Type B pancreatic cell (in vitro differentiated cells): ENCODE measurements at places on chromosomes 6 and 20.

GRCh38 chr20:23404196-23404595, 17.1 kb downstream of the NAPB start:
- DNase-seq: no peak

GRCh38 chr6:79048611-79049010, 29.4 kb downstream of the PHIP start:
- DNase-seq: no peak

- no peak for DNase-seq
These were observed 532 bp upstream of the NKAIN4 start for GRCh38 chr20:63254606-63255384.

DNA sequence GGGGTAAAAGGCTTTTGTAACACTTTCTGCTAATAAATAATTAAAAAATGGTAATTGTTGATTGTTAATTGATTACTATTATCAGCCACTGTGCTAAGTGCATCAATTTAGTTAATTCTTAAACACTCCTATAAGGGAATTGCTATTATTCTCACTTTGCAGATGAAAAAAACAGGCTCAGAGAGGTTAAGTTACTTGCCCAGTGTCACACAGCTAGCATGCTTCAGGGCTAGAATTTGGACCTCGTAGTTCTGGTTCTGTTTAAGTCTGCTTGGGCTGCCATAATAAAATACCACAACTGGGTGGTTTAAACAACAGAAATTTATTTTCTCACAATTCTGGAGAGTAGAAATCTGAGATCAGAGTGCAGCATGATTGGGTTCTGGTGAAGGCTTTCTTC, 164.8 kb upstream of the TBX18 start:
- no peak for DNase-seq

DNA sequence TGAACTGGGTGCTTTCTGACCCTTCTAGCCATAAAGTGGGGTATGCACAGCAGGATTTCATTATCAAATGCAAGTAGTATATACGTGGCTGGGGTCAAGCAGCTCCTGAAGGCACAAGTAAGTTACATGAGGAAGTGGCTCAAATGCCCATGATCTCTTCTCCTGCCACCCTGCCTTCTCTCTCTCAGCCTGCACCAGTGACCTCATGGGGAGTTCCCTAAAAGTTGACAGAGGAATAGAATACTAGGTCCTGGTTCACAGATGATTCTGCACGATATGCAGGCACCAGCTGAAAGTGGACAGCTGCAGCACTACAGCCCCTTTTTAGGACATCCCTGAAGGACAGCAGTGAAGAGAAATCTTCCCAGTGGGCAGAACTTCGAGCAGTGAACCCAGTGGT, 282.0 kb downstream of the BCKDHB start:
- DNase-seq: no peak

- DNase-seq: no peak
These were observed 15.0 kb upstream of the ETV7 start for GRCh38 chr6:36402481-36402880.

GRCh38 chr20:21360705-21361104, 36.6 kb downstream of the NKX2-4 start:
- no peak for DNase-seq
